ENCODE measurements at places on chromosomes 4 and X. TPM values are rescaled to one million over a fixed set of nuclear protein-coding genes. Genes with fewer than 3 reads are reported as not detected.

- DNase-seq = no peak
Measured at GRCh38 chr4:18917689-18918088, 896.1 kb upstream of the LCORL start.

DNA sequence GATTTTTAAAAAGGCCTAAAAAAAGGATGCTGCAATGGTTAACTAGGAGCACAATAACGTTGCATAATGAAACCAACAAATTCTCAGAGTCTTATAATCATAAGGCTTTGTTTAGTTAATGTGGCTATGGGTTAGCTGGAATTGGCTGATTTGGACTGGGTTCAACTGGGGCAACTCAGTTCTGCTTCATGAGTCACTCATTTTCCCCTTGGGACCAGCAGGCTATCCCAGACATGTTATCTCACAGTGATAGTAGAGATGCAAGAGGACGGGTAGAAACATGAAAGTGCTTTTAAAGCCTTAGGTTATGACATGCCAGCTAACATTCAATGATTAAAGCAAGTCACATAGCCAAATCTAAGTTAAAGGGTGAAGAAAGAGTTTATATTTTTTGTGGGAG lies 189.2 kb upstream of the GK2 start:
- DNase-seq = no peak

SSX4 gene
- total RNA-seq = not detected

EVC gene
- 8.7 TPM for total RNA-seq

- DNase-seq = no peak
Measured at GRCh38 chr4:159075531-159075932, 27.3 kb upstream of the RAPGEF2 start.

CXorf65 gene
- not detected for total RNA-seq

GRCh38 chr4:48909697-48910096 lies 3.1 kb upstream of the OCIAD2 start:
- no peak for DNase-seq

DNA sequence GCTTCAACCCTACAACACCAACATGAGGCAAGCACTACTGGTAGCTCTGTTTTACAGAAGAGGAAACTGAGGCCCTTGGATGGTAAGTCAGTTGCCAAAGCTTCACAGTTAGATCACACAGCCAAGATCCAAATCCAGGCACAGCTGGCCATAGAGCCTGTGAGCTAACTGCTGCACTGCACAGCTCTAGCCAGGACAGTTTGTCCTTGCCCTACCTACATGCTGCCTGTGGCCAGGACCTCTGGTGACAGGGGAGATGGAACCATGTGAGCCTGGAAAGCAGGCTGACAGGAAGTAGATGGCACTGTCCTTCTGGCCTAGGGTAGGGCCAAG lies 257.8 kb downstream of the FBXW7 start:
- no peak for DNase-seq

GRCh38 chr4:6470502-6471306 lies 1.7 kb downstream of the PPP2R2C start:
- DNase-seq = peak; percentile 74

- no peak for DNase-seq
Measured at GRCh38 chrX:101377547-101377946, 8.4 kb downstream of the BTK start.

PPARGC1A gene
- 99.6 TPM for total RNA-seq

DNA sequence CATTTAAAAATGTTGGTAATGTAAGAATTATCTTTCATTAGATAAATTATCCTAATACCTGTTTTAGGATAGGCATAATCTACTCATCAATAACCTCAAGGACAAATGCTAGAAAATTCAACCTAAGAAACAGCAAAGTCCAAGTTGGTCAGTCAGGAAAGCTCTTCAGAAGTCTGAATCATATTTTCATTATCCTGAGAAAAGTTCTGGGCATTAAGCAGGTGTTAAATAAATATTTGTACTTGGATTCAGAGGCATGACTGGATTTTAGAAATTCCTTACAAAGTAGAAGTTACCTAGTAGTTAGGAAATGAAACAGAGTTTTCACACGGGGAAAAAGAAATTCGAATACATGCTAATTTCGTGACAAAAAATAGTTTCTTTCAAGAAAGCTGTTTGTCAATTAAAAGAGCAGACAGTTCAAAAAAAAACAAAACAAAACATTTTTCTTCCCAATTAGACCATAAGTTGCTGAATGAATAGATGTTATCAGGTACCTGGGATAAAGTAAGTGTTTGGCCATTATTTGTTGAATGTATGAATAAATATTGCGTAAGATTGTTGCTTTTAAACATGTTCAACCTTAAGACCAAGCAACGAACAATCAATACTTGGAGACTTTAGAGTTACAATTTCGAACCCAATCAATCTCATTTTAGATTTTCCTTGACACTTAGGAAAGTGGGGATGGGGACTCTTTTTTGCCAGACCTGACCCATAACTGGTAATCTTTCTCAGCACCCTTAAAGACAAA lies 48.5 kb downstream of the MAD2L1 start:
- no peak for DNase-seq

DNA sequence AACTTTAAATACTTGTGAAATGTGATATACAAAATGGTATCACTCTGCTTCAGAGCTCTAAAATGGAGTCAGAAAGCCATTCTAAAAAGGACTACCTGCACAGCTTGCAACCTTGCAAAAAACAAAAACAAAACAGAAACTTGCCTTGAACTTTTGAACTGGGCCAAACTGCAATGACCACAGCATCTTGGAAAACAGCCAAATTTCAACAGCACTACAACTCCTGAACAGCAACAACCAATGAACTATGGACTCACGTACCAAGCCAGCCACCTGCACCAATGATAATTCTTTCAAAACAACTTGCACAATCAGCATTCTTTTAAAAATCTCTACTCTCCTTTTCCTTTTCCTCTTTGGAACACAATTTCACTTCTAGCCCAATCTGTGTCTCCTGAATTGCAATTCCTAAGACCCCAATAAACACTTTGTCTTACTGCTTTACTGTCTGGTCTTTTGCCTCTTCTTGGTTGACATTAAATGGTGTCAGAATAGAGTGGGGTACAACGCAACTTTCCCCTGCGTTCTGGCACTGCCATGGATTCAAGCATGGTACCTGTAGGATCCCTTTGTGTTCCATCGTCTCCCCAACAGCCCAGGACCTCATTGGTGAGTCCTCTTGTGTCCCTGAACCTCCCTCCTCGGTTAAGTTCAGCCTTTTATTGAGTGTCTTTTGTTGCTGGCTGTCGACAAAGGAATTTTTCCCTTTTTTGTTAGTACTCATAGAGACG lies 35.7 kb upstream of the FMR1 start:
- no peak for DNase-seq

DNA sequence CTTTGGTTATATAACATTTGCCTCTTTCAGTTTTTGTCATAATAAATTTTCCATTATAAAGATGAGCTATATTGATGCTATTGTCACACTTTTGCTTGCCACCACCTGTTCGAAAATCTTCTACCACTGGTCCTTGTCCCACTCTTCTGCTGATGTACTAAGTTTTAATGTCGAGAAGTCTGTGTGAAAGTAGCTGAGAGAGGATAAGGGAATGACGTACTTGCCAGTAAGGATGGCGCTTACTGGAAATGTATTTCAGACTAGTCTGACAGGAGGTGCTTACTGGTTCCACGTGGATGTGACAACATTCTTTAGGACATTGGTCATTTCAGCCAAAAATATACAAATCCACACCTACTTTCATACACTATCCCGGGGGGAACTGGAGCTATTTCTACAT lies 132.7 kb upstream of the NR3C2 start:
- no peak for DNase-seq

IL2RG gene
- total RNA-seq = 2.3 TPM

FABP2 gene
- 0.57 TPM for total RNA-seq

RHOXF2B gene
- not detected for total RNA-seq

MAGEB17 gene
- 0.30 TPM for total RNA-seq

- DNase-seq = no peak
Measured at GRCh38 chr4:123186731-123187130, 209.9 kb upstream of the SPRY1 start.

DNA sequence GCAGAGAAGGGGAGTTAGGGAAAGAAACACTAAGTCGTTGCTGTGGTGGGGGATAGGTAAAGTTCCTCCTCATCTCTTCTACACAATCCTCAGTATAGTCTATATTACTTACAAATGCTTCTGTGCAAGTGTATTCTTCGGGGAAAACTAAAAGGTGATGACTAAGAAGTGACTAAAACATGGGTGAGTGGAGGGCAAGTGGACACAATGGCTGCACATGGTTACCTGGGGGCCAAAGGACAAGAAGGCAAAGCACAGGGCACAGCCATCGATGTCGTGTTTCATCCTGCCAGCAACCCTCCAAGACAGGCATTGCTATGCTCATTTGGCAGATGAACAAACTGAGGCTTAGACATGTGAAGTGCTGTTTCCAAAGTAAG lies 35.5 kb upstream of the CCKAR start:
- no peak for DNase-seq

CT83 gene
- total RNA-seq = not detected

GRCh38 chr4:41028392-41029076 lies 185.8 kb downstream of the APBB2 start:
- DNase-seq = no peak

RASGEF1B gene
- total RNA-seq = 2.4 TPM

EPGN gene
- total RNA-seq = not detected

DNA sequence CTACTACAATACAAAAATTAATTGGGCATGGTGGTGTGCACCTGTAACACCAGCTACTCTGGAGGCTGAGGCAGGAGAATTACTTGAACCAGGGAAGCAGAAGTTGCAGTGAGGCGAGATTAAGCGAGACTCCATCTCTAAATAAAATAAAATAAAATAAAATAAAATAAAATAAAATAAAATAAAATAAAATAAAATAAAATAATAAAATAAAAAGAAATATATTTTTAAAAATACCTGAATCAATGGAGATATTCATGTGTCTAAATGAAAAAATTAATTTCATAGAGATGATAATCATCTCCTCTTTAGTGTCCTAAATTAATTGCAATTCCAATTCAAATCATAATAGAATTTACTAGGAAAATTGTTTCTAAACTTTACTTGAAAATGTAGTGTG lies 406.1 kb upstream of the POU3F4 start:
- DNase-seq = no peak

CT55 gene
- not detected for total RNA-seq

DNA sequence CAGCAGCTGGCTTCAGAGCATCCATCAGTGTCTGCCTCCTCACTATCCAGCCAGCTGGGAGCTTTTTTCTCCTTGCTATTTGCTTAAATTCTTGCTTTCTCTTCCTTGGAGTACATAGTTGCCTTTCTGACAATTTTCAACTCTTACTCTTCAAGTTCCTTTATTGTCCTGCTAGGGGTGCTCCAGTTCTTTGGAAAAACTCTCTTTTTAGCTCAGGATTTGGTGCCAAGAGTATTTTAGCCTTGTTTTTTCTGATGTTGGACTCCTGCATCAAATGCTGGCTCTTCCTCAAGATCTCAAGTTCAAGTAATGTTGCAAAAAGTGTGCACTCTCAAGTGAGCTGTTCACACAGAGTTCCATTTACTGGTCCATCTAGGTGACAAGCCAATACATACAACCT lies 126.4 kb downstream of the KDR start:
- no peak for DNase-seq

DNA sequence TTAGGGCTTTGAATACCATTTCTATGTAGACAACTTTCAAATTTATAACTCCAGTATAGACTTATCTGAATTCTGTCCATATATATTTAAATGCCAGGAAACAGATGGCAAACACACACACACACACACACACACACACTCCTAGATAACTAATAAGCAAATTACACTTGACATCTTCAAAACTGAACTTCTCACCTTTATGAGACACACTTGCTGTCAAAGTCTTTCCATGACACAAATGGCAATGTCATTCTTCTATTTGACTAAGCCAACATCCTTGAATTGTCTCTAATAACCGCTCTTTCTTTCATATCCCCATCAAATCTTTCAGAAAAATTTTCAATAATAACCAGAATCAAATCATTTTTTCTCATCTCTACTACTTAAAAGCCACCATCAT lies 402.4 kb downstream of the PCDH18 start:
- no peak for DNase-seq

- DNase-seq = no peak
Measured at GRCh38 chr4:86358257-86358656, 1.6 kb downstream of the MAPK10 start.

GRCh38 chr4:152041295-152041694 lies 280.5 kb upstream of the GATB start:
- DNase-seq = no peak

Data from cardiac septum (tissue), 1 donor.